Ascending aorta (tissue), 2 donors: ENCODE measurements at places on chromosomes 7 and 10.

DNA sequence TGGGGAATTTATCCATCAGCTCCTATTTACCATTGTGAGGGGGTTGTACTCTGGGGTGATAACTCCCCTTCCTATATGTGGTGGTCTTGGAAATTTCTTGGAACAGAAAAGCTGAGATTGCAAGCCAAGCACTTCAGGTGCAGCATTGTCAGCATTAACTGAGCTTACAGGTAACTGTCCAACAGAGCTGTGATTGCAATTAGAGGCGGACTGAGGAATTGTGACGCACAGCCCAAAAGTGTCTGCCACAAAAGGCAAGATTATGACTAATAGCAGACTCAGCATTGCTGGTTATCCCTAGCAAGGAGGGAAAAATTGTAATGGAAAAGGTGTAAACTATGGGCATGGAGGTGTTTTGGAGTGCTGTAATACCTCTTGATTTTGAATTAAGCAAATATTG is 126.1 kb upstream of the AGR3 start:
- DNase-seq: no peak

GRCh38 chr7:77415823-77416620 is at the start of gene GSAP:
GSAP (minus strand) TSS chr7:77416349; CDS start chr7:77416321, 28 bp downstream.
- DNase-seq: peak; percentile 72

GRCh38 chr7:143429770-143430698 is 13.2 kb upstream of the TAS2R60 start:
- DNase-seq: no peak

GRCh38 chr10:114605155-114605797 is 52.8 kb downstream of the ABLIM1 start:
- DNase-seq: no peak

DNA sequence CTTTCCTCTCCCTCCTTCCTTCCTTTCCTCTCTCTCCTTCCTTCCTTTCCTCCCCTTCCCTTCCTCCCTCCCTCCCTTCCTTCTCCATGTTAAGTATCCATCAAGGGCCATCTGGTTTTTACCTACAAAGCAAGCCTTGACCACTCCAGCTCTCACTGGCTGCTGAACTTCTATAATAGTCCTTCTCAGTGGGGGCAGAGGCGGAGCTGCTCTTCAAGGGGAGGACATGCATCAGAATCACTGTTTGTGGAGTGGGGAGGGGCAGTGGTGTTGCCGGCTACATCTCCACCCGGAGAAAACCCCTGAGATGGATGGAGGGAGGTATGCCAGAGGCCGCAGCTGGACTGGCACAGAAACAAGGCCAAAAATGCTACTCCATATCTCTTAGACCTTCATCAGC is 25.9 kb downstream of the LAMB1 start:
- DNase-seq: no peak

DNA sequence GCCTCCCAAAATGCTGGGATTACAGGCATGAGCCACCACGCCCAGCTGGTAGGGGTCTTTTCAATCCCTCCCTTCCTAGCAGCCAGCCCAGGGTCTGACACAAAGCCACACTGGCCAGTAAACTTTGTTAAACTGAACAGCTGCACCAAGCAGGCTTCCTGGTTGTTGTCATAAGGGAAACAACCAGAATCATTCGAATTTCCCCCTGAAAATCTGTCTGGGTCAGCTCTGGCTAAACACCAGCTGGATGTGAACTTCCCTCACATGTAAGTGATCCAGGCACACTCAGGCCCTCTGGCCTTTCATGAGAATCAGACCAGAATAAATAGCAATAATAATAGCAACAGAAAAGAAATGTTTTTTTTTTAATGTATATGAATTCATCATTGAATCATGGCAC is 7.4 kb downstream of the IMPDH1 start:
- DNase-seq: no peak

GRCh38 chr7:135334830-135335543 is 101.3 kb downstream of the STRA8 start:
- DNase-seq: no peak

- no peak for DNase-seq
Observed at GRCh38 chr7:107638594-107638993, 22.0 kb upstream of the SLC26A4 start.

DNA sequence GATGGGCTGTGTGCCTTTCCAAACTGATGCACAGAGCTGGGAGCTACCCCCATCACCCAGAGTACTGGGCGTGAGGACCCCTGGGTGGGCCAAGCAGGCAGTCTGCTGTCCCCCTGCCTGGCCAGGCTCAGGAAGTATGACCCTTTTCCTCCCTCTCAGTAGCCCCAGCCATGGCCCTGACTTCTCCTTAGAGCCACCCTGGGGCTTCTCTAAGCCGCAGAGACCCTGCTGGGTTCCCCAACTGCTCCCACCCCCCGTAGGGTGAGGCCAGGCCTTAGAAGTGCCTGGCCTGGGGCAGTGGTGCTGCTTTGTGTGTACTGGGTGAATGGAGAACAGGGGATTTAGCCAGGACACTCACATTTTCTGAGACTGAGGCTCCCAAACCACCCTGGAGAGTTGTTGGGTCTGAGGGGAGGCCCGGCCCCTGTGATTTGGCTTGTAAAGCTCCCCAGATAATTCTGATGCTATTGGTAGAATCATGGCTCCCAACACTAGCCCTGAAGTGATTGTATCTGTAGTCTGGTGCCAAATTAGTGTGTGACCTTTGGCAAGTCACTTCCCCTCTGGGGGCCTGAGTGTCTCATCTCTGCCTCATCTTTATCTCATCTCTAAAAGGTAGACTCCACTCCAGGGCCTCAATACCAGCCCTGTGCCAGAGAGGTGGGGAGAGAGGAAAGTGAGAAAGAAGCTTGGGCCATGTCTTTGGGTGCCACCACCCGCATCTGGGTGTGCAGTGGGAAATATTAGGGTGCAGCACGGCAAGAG is 99.7 kb upstream of the PPIF start:
- no peak for DNase-seq

DNA sequence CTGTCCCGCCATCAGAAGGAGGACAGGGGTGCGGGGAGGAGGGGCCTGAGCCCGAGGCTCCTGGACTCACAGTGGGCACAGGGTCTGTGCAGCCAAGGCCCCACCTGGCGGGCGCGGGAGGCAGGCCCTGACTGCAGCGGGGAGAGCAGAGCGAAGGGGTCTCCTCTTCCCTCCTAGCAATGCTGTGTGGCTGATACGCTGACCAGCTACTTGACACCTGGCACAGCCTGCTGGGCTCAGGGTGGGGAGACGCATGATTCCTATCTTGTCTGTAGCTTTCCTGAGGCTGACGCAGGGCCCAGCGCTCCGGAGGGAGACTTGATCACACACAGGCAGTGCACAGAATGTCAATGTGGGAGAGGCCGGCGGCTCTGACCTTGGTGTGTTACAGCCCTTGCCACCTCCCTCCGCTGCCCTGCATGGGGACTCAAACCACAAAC is 174.9 kb downstream of the ELFN1 start:
- DNase-seq: no peak
